Urothelium cell line (cell line): ENCODE measurements at places on chromosomes 1 and 21.

DNA sequence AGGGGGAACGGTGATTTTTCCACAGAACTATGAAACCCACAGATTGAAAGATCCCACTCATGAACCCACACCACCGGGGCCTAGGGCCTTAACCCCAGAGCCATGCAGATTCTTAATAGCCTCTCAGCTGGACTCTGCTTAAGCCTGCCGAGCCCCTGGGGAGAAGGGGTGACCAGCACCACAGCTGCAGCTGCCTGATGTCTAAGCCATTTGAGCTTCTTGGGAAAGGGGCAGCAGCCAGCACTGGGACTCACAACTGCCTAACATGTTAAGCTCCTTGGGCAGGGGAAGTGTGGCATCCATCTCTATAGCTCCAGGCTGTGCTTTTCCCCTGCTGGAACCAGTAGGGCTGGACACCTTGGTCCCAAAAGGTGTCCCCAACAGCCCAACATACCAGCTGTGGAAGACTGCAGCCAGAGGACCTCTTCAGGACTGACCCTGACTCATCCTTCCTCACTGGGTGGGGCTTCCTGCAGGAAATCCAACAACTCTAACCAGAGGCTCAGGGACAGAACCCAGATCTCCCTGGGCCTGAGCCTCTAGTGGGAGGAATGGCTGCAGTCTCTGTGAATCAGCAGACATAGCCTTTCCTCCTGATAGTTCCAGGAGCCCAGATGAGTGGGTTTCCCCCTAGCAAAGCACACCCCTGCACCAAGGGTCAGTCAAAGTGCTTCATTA is 34.6 kb upstream of the FMO3 start:
- no peak for DNase-seq

GRCh38 chr1:11977625-11978024 is 2.6 kb upstream of the MFN2 start:
- DNase-seq, result no peak

DNA sequence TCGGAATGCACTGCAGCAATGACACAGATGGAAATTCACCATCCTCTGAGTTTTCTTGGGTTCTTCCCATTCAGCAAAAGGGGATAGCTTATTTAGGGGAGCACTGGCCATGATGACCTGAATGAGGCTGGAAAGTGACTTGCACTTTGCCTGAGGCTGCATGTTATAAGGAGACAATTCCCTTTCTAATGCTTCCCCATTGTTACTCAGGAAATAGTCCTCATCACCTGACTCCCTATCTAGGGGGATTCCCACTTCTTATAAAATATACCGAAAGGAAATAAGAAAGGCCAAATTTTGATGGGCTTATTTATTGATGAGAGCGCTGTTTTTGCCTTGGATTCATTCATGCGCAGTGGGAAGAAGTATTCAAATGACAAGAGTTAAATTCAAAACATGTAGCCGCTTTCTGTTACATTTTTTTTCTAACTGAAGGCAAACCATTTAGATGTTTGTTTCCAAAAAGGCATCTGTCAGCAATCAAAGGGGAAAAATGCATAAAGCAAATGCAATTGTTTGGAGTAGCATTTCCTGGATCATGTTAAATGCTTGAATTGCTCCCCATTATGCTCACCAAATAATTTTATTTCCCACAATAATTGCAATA is 220.3 kb upstream of the NFIA start:
- no peak for DNase-seq

- DNase-seq, result no peak
Observed at GRCh38 chr1:95542936-95543335, 308.9 kb downstream of the RWDD3 start.

GRCh38 chr1:15836772-15837669 is 10.5 kb upstream of the SPEN start:
- no peak for DNase-seq

- DNase-seq, result peak; percentile 56
Observed at GRCh38 chr1:155226910-155227260, 18.4 kb downstream of the MTX1 start.

DNA sequence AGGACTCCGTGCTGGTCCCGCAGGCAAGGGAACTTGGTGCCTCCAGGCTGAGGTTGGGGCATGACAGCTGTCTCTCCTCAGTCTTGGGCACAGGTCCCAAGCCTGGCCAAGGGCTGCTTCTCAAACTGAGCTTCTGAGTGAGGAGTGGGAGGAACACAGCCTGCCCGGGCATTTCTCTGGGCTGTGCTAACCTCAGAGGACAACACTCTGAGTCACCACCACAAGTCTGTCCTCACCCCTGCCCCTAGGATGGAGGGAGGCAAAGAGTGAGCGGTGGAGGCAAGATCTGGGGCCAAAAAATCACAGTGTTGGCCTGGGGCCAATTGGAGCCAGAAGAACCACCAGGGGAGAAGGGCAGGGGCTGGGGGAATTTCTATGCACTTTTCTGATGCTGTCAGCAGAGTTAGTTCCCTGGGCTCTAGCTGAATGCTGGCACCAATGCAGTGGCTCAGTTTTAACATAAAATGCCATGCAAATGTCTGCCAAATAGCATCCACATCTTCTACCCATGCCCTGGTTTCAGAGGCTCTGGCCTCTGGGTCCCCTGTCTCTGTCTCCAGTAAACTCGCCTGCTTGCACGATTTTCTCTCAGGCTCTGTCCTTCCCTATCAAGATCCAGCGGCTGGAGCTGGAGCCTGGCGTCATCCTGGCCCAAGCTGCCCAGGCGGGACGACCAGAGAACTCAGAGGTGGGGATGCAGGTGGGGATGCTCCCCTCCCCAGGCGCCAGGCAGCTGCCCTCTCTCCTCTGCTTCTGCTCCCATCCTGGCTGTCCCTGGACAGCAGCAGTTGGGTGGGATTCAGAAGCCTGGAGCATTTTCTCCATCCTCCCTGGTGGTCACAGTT is 11.0 kb upstream of the CDK18 start:
- DNase-seq, result peak; percentile 95

DNA sequence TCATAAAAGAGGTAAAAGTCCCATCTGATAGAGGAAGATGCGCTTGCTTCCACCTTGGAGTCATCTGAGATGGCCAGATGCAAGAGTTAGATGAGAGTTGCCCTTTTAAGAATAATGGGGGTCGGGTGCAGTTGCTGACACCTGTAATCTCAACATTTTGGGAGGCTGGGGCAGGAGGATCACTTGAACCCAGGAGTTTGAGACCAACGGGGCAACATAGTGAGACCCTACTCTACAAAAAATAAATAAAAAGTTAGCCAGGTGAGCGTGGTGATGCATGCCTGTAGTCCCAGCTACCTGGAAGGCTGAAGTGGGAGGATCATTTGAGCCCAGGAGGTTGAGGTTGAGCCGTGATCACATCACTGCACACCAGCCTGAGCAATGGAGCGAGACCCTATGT is 13.5 kb upstream of the TEDDM1 start:
- no peak for DNase-seq

- DNase-seq, result peak; percentile 64
Observed at GRCh38 chr1:147892731-147893214, 9.8 kb upstream of the GJA8 start.

DNA sequence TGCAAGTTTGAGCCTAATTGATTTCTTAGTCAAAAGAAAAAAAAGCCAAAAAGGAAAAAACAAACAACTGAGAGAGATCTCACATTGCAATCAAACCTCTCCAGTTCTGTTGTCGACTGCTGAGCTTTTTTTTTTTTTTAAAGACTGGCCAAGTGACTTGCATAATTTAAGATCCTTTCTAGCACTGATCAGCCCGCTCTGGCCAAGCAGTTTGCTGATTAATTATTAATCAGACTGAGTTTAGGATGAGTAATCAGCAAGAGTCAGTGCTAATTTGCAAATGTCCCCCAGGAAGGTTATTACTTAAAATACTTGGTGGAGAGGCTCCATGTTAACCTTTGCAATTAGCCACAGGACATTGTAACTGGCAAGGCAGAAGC is 39.3 kb downstream of the HMGB4 start:
- no peak for DNase-seq

GRCh38 chr1:229158341-229158921 is 112.5 kb upstream of the RAB4A start:
- no peak for DNase-seq

DNA sequence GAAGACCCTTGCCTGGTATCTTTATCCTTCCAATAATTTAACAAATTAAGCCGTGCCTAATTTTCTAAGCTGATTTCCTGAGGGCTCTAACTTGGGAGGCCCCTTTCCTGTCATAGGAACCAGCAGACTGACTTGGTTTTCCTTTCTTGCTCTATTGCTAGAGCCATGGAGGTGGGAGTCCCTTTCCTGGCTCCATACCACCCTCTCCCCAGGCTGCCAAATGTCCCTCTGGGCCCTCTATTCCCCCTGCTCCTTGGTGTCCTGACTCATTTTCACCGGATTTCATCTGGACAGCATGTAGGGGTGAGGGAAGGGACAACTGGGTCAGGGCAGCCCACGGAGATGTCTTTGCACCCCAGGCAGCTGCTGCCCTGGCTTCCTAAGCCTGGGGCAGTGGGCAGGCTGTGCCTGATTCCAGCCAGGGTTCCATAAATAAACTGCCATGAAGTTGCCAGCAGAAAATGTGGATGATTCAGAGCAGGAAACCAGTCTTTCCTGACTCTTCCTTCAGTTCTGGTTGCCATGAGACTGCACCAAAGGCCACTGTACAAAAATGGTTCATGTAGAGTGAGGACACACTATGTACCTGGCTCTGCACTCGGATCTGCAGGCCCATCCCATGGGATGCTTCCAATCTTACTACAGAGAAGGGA is 38.0 kb upstream of the SERBP1 start:
- no peak for DNase-seq

GRCh38 chr1:33300673-33301072 is 20.2 kb downstream of the A3GALT2 start:
- no peak for DNase-seq

- no peak for DNase-seq
Observed at GRCh38 chr1:10682449-10683309, 113.8 kb downstream of the CASZ1 start.

DNA sequence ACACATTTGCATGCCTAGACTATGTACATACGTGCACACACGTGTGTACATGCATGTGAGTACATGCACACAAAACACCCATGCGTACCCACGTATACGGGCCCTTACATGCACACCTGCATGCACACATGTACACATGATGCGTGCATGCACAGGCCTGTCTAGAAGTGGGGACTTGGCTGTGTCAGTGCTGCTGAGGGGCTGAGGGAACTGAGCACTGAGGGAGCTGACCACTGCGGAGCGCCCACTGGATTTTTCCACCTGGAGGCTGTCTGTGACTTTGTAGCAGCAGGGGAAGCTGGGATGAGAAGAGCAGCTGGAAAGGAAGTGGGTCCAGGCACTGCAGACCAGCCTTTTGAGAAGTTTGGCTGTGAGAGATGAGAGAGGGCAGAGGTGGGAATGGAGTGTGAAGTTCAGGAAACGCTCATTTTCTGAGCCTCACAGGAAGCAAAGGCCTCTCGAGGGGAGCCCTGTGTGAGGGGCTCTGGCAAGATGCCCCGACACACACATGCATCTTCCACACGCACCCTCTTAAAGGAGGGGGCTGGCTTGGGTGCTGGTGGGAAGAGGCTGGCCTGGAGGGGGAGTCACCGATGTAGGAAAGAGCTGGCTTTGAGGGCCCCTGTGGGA is 20.9 kb downstream of the PODN start:
- no peak for DNase-seq

- no peak for DNase-seq
Observed at GRCh38 chr1:16338961-16339360, 13.3 kb downstream of the FBXO42 start.

- no peak for DNase-seq
Observed at GRCh38 chr1:184648856-184649201, 105.8 kb downstream of the EDEM3 start.

- no peak for DNase-seq
Observed at GRCh38 chr1:26754086-26754874, 33.5 kb upstream of the PIGV start.

- no peak for DNase-seq
Observed at GRCh38 chr1:205528446-205528886, 24.0 kb downstream of the CDK18 start.

GRCh38 chr1:181383695-181384094 is 99.6 kb upstream of the CACNA1E start:
- DNase-seq, result no peak

GRCh38 chr1:26772687-26773086 is 15.1 kb upstream of the PIGV start:
- peak; percentile 51 for DNase-seq

- no peak for DNase-seq
Observed at GRCh38 chr1:92503043-92503925, 16.6 kb upstream of the GFI1 start.

GRCh38 chr1:196387766-196388165 is 220.5 kb downstream of the KCNT2 start:
- no peak for DNase-seq

DNA sequence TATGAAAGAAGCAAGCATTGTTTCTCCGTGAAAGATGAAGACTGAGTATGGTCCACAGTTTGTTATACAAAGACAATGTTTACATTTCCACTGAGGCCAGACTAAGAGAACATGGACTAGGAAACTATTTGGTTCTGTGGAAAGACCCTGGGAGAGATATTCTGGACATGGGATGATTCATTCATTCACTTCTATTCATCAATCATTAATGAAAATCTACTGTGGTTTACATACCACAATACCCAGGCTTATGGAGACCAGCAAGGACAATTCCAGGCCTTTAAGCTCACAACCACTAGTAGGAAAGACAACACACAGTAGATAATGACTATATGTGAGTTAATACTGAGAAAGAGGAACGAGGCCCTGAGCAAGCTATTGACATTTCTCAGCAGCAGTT is 125.4 kb downstream of the TBX15 start:
- DNase-seq, result no peak

DNA sequence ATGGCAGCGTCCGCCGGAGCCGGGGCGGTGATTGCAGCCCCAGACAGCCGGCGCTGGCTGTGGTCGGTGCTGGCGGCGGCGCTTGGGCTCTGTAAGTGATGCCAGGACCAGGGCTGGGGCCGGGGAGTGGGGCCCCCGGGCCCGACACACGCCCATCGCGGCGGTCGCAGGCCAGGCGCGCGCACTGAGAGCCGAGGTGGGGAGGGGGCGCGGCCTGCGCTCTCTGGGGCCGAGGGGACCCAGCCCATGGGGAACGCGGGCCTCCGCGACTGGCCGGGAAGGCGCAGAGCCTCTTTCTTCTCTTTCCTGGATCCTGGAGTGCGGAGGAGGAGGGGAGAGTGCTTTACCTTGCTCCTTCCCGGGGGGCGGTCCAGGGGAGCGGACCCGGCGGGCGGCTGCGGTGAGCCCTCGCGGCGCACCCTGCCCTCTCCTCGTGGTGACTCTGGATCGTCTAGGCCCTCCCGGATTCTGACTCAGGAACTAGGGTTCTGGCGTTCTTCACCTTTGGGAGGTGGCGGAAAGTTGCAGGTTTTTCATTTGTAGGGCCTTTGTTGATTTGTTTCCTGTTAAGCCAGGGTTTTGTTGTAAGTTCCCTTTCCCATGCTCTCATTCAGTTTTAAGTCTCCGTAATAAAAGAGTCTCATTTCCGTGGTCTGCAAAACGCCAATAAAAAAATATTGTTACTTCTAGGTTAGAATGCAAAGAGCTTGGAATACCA is 529 bp downstream of the MPZL1 start:
- peak; percentile 60 for DNase-seq
